Astrocyte (in vitro differentiated cells and primary cell): ENCODE measurements at places on chromosomes 3 and 15.

DNA sequence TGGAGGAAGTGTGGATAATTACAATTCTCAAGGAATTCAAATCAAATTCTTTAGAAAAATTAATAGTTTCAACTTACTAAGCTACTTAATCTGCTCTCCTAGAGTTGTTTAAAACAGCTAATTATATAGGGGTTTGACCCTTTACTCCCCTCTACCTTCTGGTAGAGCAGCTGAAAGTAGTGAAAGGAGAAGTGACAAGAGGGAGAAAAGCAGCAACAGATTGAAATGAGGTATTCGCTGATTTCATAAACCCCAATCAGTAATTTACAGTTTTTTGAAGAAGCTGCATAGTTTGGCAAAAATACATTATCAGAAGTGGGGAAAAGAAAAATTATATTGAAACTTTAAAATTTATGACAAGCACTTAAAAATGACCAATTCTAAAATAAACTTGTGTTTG lies 52.8 kb downstream of the ZMAT3 start:
- H3K4me1 ChIP-seq = no peaks in the 10 kb centered on the region
- DNase-seq = no peak
- peaks cover 14% of the 10 kb centered on the region for H3K36me3 ChIP-seq

- no peaks in the 10 kb centered on the region for H3K4me1 ChIP-seq
- H3K27me3 ChIP-seq = no peaks in the 10 kb centered on the region
- H3K4me3 ChIP-seq = no peak overlapping the region
- H3K36me3 ChIP-seq = no peaks in the 10 kb centered on the region
Measured at GRCh38 chr15:84868037-84868880, 16.2 kb upstream of the SLC28A1 start.

GRCh38 chr15:37695719-37696118 lies 238.7 kb upstream of the TMCO5A start:
- H3K36me3 ChIP-seq = no peaks in the 10 kb centered on the region
- peak; percentile 45 for DNase-seq

GRCh38 chr3:191257286-191257685 lies 58.2 kb downstream of the OSTN start:
- H3K4me3 ChIP-seq = no peak overlapping the region
- no peak for DNase-seq
- no peak overlapping the region for H3K27ac ChIP-seq
- H3K36me3 ChIP-seq = no peaks in the 10 kb centered on the region
- H3K27me3 ChIP-seq = no peaks in the 10 kb centered on the region
- no peaks in the 10 kb centered on the region for H3K4me1 ChIP-seq

DNA sequence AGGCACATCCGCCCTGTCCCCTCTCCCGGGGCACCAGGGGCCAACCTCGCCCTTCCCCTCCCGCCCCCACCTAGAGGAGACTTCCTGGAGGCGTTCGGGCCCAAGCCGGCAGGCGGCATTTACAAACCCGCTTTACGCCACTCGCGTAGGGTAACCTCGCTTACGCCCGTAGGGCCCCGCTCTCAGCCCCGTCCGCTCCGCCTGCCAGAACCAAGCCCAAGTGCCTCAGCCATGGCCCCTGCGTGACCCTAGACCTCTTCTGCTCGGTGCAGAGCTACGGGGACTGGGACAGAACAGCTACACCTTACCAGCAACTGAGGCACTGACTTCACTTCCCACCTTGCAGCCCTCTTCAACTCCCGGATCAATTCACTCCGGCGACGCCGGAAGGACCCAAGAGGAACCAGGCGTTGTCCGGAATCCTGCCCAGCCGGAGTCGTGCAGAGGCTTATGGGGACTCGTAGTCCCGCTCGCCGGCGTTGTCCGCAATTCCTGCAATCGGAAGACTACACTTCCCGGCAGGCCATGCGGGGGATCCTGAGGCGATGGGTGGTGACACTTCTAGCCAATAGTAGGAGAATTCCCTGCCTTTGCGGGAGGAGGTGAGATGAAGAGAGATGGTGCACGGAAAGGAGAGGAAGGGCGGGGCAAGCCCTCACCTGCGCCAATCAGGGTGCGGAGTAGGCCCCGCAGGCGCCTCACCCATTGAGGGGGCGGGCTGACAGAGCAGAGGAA lies at the start of gene PDCD10:
TSS of gene PDCD10 (minus strand) at position 395 of the 735 bp plus-strand sequence. CDS start 14,735 bp downstream, outside the sequence.
- peak within 1 kb of the TSS; percentile 80 for H3K27ac ChIP-seq
- no peaks in the 10 kb centered on the region for H3K36me3 ChIP-seq
- peaks cover 5% of the 10 kb centered on the region for H3K4me1 ChIP-seq

DNA sequence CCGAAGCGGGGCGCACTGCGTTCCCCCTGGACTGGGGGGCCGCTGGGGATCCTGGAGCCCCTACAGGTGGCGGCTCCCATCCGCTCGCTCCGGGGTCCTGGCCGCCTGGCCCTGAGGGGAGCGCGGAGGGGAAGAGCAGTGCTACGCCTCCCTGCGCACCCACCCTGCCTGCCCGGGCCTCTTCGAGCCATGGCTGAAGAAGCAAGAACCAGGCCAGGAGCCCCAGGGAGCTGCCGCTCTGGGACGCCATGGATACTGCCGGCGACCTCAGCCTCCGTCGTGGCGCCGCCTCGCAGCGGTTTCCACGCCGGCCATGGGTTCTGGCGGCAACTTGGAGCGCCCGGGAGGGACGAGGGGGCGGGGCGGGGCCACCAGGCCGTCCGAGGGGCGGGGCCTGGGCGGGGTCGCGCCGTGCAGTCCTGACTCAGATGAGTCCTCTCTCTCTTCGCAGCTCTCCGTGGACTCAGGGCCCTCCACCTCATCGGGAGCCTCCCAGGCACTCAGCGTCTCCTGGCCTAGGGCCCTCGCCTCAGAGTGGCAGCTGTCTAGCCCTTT lies 50.9 kb downstream of the MYL3 start:
- H3K36me3 ChIP-seq = no peaks in the 10 kb centered on the region
- peaks cover 17% of the 10 kb centered on the region for H3K27me3 ChIP-seq
- peaks cover 4% of the 10 kb centered on the region for H3K4me1 ChIP-seq
- no peak overlapping the region for H3K4me3 ChIP-seq

DNA sequence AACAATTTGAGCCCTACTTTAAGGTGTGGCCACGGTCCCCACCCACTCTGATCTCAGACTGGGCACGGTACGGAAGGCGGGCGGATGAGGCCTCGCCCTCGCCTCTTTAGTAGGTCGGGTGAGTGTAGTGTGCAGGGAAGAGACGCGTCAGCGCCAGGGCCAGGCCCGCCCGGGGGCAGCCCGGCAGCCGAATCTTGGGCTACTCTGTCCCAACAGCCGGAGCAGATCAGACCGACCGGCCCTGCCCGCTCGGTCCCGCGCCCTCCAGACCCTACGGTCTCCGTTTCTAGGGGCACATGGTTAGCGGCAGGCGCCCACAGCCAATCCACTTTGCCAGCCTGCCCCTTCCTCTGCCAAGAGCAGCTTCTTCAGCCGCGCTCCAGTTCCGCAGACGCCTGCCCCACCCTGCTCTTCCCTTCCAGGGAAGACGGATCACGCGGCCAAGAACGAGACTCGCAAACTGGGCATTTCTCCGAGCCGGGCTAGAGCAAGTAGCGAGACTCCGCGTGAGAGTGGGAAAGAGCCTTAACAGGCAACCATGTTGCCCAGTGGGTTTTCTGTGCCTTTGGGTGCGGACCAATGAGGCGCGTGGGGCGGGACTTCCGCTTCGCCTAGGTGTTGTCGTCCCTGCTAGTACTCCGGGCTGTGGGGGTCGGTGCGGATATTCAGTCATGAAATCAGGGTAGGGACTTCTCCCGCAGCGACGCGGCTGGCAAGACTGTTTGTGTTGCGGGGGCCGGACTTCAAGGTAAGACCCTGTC lies at the start of gene RNF13:
TSS of gene RNF13 (plus strand) at position 610 of the 761 bp plus-strand sequence. CDS start 32,812 bp downstream, outside the sequence.
- peaks cover 18% of the 10 kb centered on the region for H3K4me1 ChIP-seq
- peak within 1 kb of the TSS; percentile 94 for H3K27ac ChIP-seq
- no peaks in the 10 kb centered on the region for H3K27me3 ChIP-seq

DNA sequence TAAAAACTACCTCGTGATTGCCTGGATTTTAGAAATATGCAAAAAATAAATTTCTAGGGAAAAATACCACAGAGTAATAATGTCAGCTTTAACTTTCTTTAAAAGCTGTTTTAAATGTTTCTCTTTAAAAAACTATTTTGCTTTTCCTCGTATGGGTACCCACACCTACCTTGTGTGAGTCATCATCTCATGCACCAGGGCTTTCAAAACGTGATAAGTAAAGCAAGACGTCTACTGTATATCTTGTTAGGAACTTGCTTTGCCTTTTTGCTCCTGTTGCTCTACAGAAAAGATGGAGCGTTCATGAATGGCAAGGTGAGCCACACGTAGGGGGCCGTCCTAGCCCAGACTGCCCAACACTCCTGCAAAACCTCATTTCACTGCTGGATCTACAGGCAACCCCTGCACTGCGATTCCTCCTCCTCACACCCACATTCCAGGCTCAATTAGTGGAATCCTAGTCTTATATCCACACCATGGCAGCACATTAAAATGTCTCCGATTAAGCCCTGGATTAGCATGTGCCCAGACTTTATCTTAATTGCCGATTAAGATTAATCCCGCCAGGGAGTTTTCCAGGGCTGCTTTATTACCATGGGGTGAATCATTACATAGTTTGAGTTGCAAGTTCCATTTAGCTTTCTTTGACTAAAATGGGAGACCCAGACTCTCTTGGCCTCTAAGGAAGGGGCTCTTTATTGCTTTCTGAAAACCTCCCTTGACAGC lies 293.6 kb upstream of the ICE2 start:
- no peak overlapping the region for H3K27ac ChIP-seq
- peaks cover 5% of the 10 kb centered on the region for H3K4me1 ChIP-seq
- no peak for DNase-seq

DNA sequence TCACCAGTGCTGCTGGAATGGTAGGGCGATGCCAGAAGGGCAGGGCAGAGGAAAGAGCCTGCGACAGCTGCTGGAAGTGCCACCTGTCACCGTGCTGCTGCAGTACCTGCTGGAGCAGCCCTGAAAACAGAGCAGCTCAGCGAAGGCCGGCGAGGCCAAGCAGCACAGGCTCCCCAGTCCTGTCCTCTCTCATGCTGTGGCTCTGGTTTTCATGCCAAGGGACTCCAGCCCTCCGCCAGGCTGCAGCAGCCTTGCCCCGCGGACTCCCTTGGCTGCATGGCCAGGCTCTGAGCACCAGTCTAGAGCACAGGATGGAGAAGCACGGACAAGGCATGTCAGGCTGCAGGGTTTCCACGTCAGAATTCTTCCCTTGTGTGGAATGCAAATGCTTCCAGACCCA lies 43.9 kb downstream of the ADCY5 start:
- H3K27me3 ChIP-seq = peaks cover 26% of the 10 kb centered on the region
- no peak overlapping the region for H3K4me3 ChIP-seq
- DNase-seq = no peak
- no peaks in the 10 kb centered on the region for H3K36me3 ChIP-seq
- H3K4me1 ChIP-seq = no peaks in the 10 kb centered on the region

DNA sequence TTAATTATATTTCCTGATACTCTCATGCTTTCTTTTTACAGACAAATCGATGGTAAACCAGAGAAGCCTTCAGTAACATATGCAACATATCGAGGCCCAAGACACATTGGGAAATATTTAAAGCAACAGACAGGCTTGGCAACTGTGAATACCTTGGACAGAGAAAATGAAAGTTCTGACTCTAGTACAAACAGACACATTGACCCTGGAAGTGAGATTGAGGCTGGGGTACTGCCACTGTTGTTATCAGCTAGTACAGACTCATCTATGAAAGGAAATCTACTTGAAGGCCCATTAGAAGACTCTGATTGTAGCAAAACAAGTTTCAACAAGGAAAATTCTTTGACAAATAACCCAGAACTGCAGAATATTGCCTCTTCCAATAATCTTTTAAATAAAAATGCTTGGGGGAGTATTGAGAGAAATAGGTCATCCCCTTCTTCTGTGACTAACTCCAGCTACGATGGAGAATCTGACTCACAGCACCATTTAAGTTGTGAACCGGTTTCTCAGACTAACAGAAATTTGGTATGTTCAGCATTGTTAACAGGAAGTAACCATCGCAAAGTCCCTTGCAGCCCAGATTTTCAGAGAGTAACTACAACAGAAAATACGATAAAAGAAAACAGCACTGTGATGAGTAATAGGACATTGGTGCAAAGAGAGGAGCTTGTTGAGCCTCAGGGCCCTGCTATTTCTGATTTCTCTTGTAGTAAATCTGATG lies 50.2 kb downstream of the CRYBG3 start:
- no peaks in the 10 kb centered on the region for H3K36me3 ChIP-seq
- peak; percentile 97 for DNase-seq
- H3K4me1 ChIP-seq = peaks cover 19% of the 10 kb centered on the region
- H3K27me3 ChIP-seq = no peaks in the 10 kb centered on the region

DNA sequence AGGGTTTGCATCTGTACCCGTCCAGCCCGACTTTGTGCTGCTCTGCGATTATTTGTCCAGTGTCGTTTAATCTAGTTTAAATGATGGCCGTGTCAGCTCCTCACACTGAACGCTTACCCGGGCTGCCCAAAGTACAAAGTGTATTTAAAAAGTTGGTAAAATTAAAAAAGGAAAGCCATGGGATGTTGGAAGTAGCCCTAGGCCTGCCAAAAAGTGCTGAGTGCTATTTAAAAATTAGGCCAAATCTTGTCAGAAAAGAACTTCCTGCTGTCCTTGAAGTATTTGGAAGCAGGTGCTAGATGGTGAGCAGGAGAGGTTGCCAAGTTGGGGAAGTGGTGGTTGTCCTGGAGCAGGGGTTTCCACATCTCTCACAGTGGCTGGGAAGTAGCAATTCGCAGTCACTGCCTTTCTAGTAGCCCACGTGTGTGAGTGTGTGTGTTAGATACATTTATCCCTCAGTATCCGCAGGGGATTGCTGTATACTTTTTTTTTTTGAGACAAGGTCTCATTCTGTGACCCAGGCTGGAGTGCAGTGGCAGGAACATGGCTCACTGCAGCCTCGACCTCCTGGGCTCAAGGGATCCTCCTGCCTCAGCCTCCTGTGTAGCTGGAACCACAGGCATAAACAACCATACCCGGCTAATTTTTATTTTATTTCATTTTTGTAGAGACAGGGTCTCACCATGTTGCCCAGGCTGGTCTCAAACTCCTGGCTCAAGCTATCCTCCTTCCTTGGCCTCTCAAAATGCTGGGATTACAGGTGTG lies 664 bp downstream of the PPCDC start:
- H3K4me1 ChIP-seq = peaks cover 4% of the 10 kb centered on the region
- DNase-seq = peak; percentile 27
- peak overlapping the region; percentile 93 for H3K27ac ChIP-seq
- no peaks in the 10 kb centered on the region for H3K27me3 ChIP-seq

- no peak for DNase-seq
- H3K27ac ChIP-seq = no peak overlapping the region
- H3K4me3 ChIP-seq = no peak overlapping the region
- no peaks in the 10 kb centered on the region for H3K36me3 ChIP-seq
- H3K4me1 ChIP-seq = no peaks in the 10 kb centered on the region
Measured at GRCh38 chr15:29522373-29523276, 253.0 kb upstream of the NSMCE3 start.

- no peak for DNase-seq
- H3K4me3 ChIP-seq = no peak overlapping the region
- H3K4me1 ChIP-seq = no peaks in the 10 kb centered on the region
- H3K27me3 ChIP-seq = no peaks in the 10 kb centered on the region
Measured at GRCh38 chr3:77394046-77394445, 354.1 kb downstream of the ROBO2 start.

- no peak overlapping the region for H3K27ac ChIP-seq
- no peak for DNase-seq
- no peaks in the 10 kb centered on the region for H3K36me3 ChIP-seq
- no peaks in the 10 kb centered on the region for H3K27me3 ChIP-seq
- no peak overlapping the region for H3K4me3 ChIP-seq
Measured at GRCh38 chr3:126816986-126817777, 113.1 kb downstream of the CHCHD6 start.
